ENCODE measurements at places on chromosomes 11 and 22. TPM values are rescaled to one million over a fixed set of nuclear protein-coding genes. Genes with fewer than 3 reads are reported as not detected.

The MCAT gene
- 21.6 TPM for total RNA-seq

DNA sequence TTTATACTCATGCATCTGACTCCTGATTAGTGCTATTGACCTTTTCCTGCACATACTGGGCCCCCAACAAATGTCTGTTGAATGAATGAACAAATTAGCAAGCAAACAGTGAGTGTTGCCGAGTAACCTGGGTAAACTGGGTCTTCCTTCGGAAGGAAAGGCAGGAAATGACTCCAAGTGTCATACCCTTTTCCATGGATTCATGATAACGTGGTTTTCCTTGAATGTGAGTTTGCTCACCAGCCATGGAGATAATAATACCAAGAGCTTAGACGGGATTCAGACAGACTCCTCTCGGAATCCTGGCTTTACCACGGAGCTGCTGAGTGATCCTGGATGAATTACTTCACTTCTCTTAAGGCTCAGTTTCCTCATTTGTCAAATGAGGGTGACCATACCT is 16.7 kb downstream of the TECTA start:
- DNase-seq: no peak

GRCh38 chr22:23095733-23096342 is 25.5 kb downstream of the GNAZ start:
- no peak for DNase-seq

The HBG2 gene
- total RNA-seq: 1.3 TPM

DNA sequence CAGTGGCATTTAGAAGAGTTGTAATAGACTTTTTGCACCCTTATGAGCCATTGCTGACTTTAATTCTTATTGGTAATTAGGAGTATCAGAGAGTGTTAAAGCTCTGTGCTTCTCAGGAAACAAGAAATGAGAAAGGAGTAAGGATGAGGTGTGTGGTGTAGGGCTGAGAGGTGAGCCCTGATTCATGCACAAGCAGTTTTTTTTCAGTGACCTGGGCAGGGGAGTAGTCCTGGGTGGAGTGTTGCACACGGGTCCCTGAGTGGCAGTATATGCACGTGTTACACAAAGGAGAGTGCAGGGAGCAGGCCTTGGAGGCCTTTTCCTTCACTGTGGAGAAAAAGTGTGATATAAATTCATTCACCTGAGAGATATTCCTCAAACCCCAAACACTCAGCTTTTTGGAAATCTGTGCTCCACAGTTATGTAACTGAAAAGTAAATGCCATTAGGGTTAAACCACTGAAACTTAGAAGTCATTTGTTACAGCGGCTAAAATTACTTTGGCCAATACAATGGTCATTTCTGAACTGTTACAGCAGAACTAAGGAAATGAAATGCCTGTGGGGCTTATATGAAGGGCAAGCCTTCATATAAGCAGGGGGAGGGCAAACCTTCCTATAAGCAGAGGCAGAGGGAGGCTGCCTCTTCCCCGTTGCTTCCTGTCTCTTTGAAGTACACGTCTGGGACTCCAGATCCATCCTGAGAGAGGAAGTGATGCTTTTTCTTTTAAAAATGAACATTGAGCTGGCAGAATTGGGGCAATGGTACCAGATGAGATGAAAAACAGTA is 62.6 kb upstream of the OLFML1 start:
- no peak for DNase-seq
